Renal pelvis (tissue), 12 donors: ENCODE measurements at places on chromosomes 1 and 21. TPM values are rescaled to one million over a fixed set of nuclear protein-coding genes. Genes with fewer than 3 reads are reported as not detected.

- no peak for DNase-seq
Observed at GRCh38 chr1:205456383-205456867, 580 bp upstream of the BLACAT1 start.

GRCh38 chr1:213987422-213987926, 299 bp upstream of the PROX1 start:
- DNase-seq: no peak

DNA sequence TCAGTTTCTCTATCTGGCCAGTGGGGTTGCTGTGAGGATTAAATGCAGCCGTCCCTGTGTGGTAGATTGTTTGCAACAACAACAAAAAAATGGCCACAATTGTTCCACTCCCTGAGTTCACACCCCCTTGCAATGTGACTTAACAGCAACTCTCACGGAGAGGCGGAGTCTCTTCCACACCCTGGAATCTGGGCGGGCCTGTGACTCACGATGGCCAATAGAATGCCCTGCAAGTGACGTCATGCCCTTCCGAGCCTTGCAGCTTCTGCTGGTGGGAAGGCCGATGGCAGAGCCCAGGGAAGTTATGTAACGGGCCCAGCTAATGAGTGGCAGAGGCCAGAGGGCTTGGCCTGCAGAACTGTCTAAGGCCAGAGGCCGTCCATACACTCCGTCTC, 87.9 kb downstream of the RIPK4 start:
- DNase-seq: peak; percentile 96

- no peak for DNase-seq
Observed at GRCh38 chr21:41582866-41583265, 74.9 kb upstream of the TMPRSS2 start.

Gene VASH2
- 19.2 TPM for polyA plus RNA-seq
